ENCODE measurements at places on chromosomes 2 and 18.

- no peak for DNase-seq
Measured at GRCh38 chr18:10140461-10141282, 226.9 kb downstream of the VAPA start.

GRCh38 chr2:168751104-168751740 lies 51.2 kb upstream of the NOSTRIN start:
- DNase-seq, result no peak

DNA sequence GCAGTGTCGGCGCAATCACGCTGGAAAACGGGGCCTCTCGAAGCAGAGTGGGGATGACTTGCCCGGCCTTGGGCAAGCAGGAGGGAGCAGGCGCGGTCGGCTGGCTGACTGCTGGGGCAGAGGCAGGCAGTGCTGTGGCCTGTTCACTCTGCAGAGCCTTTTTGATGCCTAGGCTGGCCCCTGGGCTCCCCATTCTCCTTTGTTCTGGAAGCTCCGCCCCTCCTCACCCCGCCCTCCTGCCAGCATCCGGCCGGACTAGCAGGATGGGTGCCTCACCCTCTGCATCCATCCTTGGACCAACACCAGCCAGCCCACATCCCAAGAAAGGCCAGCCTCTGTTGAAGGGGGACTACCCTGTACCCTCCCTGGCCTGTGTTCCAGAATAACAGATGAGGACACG lies at the start of gene ASPRV1:
Gene ASPRV1, minus strand, starts transcription at position 136 of the 400 bp plus-strand sequence. CDS start 195 bp downstream, outside the sequence.
- no peak for DNase-seq

DNA sequence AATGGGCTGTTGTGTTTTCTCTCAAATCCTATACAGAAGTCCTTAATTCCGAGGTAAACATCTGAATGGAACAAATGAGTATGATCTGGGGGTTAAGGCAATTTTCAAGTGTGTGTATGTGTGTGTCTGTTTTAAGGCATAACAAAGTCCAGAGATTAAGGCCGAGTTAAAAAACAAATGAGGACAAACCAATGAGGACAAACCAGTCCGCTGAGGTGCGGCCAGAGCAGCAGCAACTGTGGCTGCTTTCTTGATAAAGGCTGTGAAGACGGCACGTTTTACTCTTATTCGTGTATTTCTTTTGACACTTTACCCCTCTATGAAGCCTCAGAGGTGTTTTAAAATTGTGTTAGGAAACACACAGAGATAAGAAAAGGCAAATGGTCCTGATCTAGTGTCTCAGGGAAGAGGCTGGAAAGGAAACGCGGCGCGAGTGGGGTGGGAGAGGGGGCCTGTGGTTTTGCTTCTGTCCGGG lies 495 bp upstream of the GULP1 start:
- no peak for DNase-seq

GRCh38 chr2:1656961-1657841 lies 87.1 kb downstream of the PXDN start:
- no peak for DNase-seq

DNA sequence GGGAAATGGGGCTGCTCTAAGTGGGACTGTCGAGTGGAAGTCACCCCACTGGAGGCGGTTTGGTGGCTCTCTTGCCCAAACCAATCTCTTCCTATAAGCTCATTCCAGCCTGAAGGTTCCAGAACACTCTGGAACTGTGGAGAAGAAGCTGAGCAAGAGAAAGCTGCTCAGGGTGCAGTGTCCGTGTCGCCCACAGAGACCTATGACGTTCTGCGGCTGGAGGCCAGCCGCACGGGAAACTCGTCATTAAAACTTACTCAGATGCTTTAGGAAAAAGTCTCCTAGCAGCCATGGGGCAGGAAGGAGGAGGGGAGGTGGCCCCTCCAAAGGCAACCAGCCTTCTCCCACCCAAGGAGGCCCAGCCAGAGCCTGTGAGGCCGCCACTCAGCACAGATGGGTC lies 41.7 kb downstream of the ADCY3 start:
- DNase-seq, result no peak

DNA sequence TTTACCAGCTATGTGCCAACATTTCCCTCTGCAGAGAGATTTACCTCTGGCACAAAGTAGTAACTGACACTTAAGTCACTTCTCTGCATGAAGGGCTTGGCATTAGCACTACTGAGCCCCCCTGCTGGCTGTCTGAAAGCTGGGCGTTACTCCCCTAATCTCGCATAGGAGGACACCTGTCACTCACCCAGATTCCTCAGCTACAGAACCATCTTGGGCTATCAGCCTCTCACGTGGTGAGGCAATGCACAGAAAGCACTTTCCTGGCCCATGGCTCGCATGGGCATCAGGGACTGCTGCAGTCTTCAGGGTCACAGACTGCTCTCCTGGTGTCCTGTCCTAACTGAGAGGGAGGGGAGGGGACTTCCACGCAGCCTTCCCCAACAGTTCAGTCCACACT lies 12.0 kb downstream of the SERPINE2 start:
- DNase-seq, result no peak

DNA sequence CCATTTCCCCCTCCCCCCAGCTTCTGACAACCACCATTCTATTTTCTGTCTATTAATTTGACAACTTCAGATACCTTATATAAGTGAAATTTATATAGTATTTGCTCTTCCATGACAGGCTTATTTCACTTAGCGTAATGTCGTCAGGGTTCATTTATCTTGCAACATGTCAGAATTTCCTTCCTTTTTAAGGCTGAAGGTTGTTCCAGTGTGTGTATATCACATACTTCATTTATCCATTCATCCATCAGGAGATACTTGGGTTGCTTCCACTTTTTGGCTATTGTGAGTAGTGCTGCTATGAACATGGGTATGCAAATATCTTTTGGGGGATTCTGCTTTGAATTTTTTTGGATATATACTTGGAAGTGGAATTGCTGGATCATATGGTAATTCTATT lies 7.4 kb downstream of the BCL2L11 start:
- no peak for DNase-seq

DNA sequence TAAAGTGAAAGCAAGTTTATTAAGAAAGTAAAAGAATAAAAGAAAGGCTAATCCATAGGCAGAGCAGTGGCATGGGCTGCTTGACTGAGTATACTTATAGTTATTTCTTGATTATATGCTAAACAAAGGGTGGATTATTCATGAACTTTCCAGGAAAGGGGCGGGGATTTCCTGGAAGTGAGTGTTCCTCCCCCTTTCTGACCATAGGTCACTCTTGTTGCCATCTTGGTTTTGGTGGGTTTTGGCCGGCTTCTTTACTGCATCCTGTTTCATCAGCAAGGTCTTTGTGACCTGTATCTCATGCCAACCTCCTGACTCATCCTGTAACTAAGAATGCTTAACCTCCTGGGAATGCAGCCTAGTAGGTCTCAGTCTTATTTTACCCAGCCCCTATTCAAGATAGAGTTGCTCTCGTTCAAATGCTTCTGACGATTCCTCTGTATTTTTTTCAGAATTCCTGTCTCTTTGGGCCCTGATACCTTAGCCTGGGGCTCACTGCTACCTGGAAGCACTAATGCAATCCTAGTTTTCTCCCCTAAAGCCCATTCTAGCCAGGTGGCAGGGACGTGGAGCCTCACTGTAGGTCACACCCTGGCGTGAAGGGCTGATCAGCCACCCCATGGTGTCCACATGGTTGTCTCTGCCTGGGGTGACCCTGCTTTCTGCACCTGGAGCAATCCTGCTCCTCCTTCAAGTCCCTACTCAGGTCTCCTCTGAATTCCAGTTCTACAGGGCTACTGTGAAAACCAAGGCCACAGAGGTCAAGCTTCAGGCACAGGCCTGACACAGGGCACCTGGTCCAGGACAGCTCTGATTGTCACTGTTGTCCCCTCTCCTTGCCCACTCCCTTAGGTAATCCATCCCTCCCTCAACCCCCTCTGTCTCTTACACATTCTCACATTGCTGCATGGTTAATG lies 6.0 kb upstream of the SLC35F6 start:
- no peak for DNase-seq

DNA sequence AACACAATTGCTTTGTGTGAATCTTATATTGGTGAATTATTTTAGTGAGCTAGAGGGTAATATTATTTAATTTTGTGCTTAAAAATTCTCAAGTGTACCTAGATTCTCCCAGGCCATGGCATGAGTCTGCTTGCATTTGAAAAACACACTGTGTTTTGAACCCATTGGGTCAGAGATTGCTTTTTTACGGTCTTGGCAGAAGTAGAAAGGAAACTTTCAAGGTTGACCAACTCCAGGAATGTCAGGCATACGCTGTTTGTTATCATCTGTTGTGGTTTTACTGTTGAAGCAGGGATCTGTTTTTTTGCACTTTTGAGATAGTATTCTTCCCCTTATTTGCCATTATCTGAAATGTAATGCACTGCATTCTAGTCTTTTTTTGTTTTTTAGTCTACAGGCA lies 377.4 kb downstream of the RPRM start:
- DNase-seq, result no peak

- peak; percentile 28 for DNase-seq
Measured at GRCh38 chr18:77071711-77072292, 60.8 kb downstream of the MBP start.

DNA sequence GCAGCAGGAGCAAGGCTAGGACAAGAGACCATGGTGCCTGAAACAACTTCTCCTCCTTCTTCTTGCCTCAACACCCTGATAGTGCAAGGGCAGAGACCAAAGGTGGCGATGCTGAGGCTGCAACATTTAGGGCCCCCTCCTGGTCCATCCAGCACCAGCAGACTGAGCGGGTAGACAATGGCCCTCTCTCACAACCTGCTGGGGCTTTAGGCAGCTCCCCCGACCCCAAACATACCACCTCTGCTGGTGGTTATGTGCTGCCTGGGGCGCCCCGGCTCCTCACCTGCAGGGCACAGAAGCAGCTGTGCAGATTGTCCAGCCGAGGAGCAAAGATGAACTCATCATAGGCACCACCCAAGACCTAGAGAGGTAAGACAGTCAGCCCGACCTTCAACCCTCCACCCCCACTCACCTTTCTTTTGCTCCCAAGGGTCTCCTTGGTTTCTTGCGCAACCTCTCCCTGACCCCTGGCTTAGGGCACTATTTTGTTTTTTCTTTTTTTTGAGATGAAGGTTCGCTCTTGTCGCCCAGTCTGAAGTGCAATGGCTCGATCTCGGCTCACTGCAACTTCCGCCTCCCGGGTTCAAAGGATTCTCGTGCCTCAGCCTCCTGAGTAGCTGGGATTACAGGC lies 3.5 kb downstream of the DNPEP start:
- DNase-seq, result no peak

DNA sequence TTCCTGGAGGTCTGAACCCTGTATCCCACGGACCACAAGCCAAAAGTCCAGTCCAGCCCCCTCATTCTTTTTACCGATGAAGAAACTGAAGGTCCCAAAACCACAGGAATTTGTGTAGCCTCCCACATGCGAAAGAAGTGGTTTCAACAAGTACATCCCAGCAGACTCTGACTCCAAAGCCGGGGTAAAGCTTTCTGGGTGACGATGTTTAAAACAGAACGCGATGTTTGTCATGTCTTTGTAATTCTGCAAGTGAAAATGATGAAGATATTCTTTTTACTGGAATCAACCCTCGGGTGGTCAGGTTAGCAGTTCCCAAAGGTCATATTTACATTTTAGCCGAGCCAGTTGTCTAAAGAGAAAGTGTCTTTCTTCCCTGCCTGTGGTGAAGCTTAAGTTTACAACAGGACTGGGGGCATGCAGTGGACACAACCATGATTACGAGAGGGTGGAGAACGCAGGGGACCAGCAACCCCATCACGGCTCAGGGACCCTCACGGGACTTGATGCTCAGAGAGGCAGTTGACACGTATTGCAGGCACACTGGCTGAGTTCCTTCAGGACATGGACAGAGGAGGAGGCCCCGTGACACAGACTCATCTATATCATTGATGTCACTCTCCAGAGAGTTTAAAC lies 17.8 kb upstream of the TMEM131 start:
- DNase-seq, result no peak

GRCh38 chr2:8276026-8276425 lies 405.8 kb upstream of the ID2 start:
- DNase-seq, result no peak

GRCh38 chr18:54004828-54005227 lies 219.6 kb downstream of the MBD2 start:
- no peak for DNase-seq

GRCh38 chr2:107094450-107094986 lies 208.6 kb upstream of the ST6GAL2 start:
- DNase-seq, result no peak

GRCh38 chr2:74835831-74836674 lies 2.1 kb downstream of the HK2 start:
- DNase-seq, result no peak

- no peak for DNase-seq
Measured at GRCh38 chr2:179861416-179862067, at the start of gene ZNF385B. TSS of gene ZNF385B (minus strand) at chr2:179861612.

GRCh38 chr2:189076572-189076971 lies 102.4 kb downstream of the COL3A1 start:
- DNase-seq, result no peak

DNA sequence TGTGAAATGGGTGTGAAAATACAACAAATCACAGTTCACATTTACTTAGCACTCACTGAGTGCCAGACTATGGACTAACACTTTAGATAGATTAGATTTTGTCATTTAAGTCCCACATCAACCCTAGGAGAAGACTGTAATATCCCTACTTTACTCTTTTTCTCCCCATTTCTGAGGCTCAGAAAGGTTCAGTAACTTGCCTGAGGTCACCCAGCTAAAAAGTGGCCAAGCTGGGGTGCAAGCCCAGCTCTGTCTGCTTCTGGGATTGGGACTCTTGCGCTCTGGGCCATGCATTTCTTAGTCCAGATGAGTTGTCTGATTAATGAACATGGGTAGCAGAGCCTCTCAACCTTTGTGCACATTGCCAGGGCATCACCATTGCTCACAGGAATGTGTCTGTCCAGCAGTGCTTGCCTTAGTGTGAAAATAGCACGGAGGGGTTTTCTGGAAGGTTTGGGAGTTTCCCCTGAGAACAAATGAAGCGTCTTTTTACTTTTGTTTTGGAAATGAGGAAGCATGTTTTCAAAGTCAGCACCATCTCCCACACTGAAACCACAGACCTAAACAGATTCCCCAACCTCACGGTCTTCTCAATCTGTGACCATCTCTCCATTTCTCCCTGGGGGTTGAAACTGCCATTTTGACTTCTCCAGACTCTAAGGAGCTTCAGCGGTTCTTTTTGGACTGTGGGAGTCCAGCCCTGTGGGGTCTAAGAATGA lies 31.9 kb downstream of the NRP2 start:
- DNase-seq, result no peak

DNA sequence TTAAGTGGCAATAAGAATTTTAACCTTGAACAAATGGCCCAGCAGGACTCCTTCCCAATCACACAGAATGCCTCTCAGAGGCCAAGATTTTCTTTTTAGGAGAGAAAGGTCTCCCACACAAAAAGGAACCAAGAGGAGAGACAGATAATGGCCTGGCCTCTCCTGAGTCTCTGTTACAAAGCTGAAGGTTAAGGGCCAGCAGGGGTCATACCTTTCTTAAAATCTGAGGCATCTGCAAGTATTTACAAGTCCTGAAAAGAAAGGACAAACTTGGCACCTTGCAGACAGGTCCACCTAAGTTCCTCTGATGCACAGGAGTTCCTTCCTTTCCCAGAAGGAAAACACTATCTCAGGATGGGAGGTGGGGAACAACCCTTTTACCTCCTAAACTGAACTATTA lies 142.3 kb downstream of the TMEM163 start:
- DNase-seq, result no peak

- DNase-seq, result no peak
Measured at GRCh38 chr2:98187194-98187593, 100.2 kb downstream of the VWA3B start.
